Cardiac muscle cell (in vitro differentiated cells and primary cell): ENCODE measurements at places on chromosomes 3 and 15.
A peak's percentile ranks its signal among the peaks of the same experiment; 100 is the strongest.

DNA sequence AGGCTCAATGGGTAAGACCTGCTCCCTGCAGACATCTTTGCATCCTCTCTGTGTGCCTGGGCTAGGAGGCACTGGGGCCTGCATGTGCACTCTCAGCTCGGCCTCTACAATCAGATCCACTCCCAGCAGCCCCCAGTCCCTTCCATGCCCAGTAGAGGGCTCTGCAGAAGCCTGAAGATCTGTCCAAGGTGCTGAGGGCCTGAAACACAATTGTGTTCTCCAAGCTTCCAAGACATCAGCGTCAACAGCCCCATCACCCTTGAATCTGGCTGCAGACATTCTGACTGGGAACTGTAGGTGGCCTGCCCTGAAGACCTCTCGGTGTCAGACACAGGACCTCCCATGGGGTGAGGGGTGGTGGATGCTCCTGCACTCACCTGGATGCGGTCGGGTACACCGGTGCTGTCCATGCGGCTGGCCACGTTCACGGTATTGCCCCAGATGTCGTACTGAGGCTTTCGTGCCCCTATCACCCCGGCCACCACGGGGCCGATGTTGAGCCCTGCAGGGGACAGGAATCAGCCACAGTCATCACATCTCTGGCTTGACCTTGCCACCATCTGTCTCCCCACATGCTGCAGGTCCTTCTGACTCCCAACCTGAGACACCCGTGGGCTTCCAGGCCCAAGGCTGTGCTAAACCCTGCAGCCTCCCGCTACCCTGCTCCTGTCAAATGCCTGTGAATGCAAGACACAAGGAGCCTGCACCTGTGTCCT is 84.7 kb downstream of the SEC22A start:
- DNase-seq, result peak; percentile 81

- DNase-seq, result no peak
Observed at GRCh38 chr15:85006655-85007054, 25.0 kb downstream of the PDE8A start.

DNA sequence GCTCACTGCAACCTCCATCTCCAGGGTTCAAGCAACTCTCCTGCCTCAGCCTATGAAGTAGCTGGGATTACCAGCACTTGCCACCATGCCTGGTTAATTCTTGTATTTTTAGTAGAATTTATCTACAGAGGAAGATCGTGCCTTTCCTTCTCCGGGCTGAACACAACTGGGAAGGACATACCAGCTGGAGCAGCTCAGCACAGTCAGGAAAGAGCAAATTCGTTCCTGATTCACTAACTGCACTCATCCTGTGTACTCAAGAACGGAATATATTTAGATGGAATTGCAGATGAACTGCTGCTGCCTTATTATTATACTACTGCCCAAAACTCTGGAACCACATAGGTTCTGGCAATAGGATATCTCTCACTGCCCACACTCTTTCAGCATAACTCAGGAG is 27.1 kb upstream of the P4HTM start:
- no peak for DNase-seq

GRCh38 chr15:43800286-43801141 is at the start of gene HYPK:
HYPK (plus strand) TSS chr15:43800599; CDS start chr15:43800623, 24 bp downstream.
- peak; percentile 93 for DNase-seq

DNA sequence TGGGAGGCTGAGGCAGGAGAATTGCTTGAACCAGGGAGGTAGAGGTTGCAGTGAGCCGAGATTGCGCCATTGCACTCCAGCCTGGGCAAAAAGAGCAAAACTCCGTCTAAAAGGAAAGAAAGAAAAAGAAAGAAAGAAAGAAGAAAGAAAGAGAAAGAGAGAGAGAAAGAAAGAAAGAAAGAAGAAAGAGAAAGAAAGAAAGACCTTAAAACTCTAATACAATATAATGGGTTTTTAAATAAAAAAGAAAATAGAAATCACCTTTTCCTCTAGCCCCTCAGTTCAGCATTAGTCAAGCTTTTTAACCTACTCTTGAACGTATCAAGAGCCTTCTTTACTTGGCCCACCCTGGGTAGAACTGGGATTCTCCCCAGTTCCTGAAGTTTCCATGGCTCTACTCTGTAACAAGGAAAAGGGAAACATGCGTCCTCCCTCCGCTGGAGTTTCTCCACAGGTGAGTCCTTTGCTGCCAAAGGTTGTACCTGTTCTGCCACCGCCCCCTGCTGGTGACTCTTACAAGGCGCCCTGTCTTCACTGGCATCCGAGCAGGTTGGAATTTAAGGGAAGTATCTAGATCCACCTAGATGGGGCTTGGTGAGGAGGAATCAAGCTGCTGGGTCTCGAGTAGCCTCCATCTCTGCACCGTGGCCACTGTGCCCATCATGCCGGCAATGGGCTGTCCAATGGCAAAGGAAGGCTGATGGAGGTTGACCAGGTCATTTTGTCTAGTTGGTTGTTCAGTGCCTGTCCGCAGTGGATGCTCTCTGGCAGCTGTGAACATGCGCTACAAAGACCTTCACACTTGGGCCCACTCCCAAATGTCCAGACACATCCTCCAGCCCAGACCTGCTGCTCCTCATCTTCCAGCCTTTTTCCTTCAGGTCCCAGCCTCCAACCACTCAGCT is 20.6 kb upstream of the EPHB3 start:
- DNase-seq, result peak; percentile 37

GRCh38 chr3:140052771-140053702 is 118.1 kb downstream of the CLSTN2 start:
- no peak for DNase-seq

GRCh38 chr3:162112719-162113118 is 616.1 kb downstream of the OTOL1 start:
- no peak for DNase-seq

- DNase-seq, result no peak
Observed at GRCh38 chr3:171994646-171995428, 44.5 kb upstream of the FNDC3B start.

DNA sequence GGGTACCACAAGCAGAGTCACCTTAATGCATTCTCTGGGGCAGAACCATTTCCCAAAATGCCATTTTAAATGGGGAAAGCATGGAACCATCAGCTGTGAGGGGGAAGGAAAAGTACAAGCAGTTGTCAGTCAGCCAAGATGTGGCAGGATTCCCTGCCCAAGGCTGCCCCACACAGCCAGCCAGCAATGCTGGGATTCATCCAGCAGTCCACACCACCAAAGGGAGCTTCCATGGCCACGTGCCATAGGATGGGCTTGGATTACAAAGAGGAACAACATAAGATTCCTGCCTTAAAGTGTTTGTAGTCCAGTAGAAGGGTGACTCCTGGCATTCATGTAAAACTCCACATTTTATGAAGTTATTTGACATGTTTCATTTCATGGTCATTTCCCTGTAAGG is 233.3 kb downstream of the SHOX2 start:
- DNase-seq, result no peak

DNA sequence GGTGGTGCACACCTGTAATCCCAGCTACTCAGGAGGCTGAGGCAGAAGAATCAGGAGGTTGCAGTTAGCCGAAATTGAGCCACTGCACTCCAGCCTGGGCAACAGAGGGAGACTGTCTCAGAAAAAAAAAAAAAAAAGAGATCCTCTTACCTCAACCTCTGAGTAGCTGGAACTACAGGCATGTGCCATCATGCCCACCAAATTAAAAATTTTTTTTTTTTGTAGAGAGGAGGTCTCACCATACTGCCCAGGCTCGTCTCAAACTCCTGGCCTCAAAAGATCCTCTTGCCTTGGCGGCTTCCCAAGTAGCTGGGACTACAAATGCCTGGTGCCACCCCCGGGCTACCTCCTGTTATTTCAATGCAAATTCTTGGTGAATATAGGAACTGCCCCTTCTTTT is 1.5 kb downstream of the UMPS start:
- DNase-seq, result no peak

DNA sequence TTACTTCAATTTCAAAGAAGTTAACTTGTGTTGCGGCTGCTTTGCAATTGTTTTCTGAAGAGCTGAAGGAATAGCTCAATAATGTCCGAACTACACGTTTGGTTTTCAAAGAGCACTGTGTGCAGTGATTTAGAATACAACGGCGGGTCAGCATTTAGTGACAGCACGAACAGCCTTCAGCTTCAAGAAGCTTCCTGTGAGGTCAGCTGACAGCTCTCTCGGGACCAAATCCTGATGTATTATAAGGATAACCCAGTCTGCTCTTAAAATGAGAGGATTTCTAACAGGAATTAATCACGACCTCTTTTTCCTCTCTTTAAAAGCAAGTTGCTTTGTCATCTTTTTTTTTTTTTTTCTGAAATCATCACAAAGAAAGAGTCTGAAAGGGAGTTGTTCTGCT is 97.9 kb upstream of the UNC13C start:
- no peak for DNase-seq

DNA sequence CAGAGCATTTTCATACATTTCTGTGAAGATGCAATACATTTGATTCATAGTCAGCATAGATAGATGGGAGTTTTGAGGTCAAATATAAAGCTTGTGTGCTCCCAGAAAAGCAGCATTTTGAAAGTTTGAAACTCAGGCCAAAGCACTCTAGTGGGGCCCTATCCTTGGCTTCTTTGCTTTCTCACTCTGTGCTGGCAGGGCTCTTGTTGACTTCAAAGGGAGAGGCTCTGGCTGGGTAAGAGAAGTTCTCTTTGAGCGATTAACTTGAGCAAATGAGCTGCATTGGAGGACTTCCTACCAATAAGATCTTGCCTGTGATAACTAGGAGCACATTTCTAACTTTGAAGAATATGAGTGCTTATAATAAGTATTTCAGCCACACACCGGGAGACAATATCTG is 214.0 kb upstream of the RARB start:
- peak; percentile 20 for DNase-seq

- peak; percentile 77 for DNase-seq
Observed at GRCh38 chr3:192802957-192803899, 75.9 kb upstream of the FGF12 start.

DNA sequence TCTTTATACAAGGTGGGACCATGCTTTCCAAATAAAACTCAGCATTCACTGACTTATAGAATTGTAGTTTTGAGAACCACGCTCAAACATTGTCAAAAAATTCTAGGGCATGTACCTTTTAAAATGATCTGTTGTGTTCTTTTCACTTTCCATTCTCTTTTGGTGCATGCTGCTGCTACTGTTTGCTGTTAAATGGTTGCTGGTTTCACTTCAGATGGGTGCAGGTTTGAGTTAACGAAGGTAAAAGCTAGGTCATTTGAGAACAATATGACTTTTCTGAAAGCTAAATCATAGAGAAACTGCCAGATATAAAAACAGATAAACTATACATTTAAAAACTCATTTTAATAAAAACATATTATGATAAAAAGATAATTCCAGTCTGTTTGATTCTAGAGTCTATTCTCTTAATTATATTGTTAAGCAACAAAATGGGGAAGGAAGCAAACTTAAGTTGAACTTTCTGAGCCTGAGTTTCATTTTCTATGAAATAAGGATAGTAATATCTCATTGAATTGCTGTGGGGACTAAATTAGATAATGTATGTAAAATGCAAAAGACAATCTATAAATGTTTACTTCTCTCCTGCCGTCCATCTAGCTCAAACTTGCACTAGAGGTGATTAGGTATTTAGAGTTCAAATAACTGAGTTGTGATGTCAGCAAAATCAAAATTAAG is 82.4 kb downstream of the OXSM start:
- DNase-seq, result no peak

- DNase-seq, result no peak
Observed at GRCh38 chr15:88610701-88611231, 10.4 kb upstream of the AEN start.

DNA sequence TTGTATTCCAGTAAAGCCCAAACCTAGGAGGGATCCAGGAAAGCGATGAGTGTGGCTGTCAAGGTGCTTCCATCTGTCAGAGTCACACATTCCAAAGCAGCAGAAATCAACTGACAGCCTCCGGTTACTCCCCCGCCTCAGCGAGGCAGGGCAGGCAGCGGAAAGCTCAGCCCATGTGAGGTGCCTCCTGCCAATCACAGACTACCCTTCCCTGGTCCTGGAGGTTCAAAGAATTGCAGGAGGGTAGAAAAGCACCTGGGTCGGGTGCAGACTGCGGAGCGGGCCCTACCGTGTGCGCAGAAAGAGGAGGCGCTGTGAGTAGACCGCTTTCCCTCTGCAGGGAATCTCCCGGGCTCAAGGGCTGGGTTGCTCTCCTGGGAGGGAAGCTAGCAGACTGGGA is at the start of gene UPK1B:
Gene UPK1B, plus strand, starts transcription at position 274 of the 400 bp plus-strand sequence. CDS start 13,144 bp downstream, outside the sequence.
- DNase-seq, result peak; percentile 23

DNA sequence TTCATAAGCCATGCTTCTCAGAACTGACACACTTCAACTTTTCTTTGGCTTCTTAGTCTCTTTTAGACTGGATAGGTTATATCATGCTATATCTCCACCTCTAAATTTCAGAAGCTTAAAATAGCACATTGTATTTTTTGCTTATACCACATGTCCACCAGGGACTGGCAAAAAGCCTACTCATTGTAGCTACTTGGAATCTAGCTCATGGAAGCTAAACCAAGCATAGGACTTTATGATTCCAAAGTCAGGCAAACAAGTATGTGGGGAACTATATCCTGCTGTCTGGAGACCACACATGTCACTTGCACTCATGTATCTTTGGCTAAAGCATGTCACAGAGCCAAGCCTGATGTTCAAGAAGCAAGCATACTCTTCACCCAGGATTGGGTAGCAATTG is 245.0 kb upstream of the RASGRP1 start:
- DNase-seq, result peak; percentile 17

DNA sequence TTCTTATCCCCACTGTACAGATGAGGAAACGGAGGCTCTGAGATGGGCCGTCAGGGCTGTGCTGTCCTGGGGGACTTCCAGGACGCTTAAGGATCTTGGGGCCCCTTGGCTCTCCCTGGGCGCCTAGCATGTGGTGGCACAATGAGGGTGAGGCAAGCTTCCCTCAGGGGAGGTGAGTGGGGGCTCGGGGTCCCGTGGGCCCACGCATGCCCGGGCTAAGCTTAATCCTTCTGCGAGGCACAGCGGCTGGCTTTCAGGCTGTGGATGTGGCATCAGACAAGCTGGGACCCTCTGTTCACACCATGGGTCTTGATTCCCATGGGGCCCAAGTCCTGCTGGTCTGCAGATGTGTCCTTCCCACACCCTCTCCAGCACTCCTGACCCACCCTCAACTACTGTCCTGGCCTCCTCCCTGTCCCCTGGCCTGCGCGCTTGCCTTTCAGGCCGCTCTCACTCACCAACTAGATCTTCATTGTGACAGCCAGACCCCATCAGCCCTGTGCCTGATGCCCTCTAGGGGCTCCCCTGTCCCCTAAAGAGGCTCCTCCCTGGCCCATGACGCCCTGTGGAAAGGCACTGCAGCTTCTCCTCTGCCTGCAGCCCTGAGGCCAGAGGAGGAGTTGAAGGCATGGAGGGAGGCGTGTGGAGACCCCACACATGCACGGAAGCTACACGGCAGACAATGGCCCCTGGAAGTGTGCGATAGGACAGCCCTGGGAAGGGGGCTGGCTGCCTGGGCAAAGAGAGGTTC is 11.3 kb downstream of the DUSP7 start:
- DNase-seq, result no peak

GRCh38 chr3:151604891-151605290 is 128.8 kb upstream of the AADACL2 start:
- DNase-seq, result no peak

GRCh38 chr3:95297581-95297980 is 1234.7 kb downstream of the NSUN3 start:
- DNase-seq, result no peak
